ENCODE measurements at places on chromosomes 6 and 20. TPM values are rescaled to one million over a fixed set of nuclear protein-coding genes. Genes with fewer than 3 reads are reported as not detected.

- DNase-seq: no peak
These were observed 39.2 kb downstream of the TMEM242 start for GRCh38 chr6:157283900-157284737.

DNA sequence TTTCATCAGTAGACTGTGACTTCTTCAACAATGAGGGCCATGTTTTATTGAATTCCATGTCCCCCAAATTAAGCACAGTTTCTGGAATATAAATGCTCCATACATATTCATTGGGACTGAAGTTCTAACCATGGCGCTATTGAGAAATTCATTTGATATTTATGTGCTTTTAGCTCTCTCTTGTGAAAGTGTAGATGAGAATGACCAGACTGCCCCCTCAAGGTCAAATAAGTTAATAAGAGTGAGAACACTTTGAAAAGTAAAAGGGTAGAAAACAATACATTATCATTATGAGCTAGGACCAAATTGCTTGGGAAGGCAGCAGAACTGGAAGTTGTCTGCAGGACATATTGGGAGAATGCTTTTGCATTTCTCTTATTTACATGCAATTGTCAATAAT, 597.9 kb downstream of the EPM2A start:
- DNase-seq: no peak

DNA sequence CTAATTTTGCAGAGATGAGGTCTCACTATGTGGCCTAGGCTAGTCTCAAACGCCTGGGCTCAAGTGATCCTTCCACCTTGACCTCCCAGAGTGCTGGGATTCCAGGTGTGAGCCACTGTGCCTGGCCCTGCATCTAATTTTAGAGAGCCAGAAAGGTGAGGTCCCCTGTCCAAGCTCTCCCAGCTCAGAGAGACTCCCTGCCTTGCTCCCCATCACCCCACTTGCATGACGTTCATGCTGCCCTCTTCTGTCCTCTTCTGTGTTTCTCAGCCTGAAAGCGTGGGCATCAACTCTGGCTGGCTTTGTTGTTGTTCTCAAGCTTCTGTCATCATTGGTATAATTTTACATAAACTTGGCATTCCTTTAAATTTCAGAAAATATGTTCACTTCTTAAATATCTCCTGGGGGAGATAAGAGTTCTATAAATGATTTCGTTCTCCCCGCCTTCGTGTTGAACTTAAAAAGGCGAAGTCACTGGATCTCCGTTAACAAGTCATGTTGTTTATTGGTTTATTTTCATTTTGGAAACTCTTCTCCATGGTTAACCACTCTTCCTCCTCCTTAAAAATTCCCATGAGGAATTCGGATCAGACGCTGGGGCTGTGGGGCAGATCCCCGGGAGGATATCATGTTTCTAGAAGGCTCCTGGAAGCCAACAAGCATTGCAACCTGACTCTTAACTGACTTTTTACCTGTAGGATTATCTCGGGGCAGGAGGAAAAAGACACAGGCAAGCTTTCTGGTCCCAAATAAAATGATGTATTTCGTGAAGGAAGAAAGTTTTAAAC, 13.2 kb upstream of the PARD6B start:
- no peak for DNase-seq

LPA gene
- not detected for total RNA-seq

All from cardiac septum (tissue), 1 donor.